T1000 (cell line): ENCODE measurements at places on chromosomes 3 and 15.

DNA sequence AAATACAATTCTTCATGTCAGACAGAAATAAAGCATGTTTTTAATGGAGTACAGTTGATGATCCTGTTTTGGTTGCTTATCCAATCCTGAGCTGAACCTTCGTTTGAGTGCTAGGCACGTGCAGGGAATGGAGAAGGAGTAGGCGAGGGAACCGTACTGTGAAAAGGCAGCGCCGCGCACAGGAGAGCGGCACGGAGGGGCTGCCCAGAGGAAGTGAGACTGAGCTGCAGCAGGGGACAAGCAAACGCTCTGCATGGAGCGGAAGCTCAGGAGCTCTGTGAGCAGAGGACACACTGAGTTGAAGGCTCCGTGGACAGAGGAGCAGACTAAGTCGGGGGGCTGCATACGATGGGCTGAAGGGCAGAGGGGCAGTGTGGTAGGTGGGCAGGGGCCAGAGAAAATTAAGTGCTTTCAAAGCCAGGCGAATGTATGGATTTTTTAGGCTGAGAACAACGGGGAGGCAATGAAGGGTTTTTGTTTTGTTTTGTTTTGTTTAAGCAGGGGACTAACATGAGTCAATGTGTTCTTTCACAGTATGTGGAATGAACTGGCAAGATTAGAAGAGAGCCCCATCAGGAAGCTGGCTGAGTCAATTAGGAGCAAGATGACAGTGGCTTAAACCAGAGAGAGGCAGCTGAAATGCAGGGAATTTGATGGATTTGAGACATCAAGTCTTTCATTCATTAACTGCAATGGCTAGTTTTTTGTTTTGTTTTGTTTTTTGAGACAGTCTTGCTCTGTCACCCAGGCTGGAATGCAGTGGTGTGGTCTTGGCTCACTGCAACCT lies 23.8 kb upstream of the TM2D3 start:
- no peak for DNase-seq

DNA sequence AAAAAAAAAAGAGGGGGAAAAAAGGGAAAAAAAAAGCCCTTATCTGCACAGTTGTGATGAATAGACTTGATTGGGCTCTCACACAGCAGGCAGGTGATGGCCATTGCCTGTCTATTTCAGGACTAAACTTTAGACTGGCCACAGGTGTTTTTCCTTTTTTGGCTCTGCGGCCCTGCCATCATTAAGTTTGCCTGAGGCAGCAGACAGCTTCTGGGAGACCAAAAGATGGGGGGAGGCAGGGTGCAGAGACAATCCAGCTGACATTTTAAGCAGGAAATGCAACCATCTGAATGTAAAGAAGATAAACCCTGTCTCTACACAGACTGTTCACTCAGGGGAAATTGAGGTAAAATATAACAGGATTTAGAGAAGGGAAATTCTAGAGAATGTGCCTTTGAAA lies 295.0 kb upstream of the KCNH8 start:
- no peak for DNase-seq

- DNase-seq, result no peak
Observed at GRCh38 chr3:69210068-69210730, 87.8 kb upstream of the LMOD3 start.

GRCh38 chr3:197907196-197907595 lies 42.8 kb upstream of the RPL35A start:
- DNase-seq, result no peak

DNA sequence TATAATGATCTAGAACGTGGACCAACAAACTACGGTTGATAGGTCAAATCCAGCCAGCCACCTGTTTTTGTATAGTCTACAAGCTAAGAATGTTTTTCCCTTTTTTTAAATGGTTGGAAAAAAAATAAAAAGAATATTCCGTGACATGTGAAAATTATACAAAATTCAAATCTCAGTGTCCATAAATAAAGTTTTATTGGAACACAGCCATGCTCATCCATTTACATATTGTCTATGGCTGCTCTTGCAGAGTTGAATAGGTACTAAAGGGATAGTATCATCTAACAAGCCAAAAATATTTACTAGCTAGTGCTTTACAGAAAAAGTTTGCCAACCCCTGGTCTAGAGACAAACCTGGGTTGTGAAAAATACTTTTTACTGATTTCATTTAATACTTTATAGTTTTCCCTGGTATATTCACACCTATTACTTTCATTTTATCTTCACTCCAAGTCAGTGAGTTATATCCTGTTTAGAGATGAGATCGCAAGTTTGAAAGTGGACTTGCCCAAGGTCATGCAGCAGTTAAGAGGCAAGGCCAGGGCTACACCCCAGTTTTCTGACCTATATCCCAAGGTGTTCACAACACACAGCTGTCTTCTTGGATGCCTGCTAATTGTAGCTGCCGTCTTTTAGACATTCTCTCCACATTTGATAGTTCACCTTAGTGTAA lies 58.4 kb downstream of the IGF2BP2 start:
- no peak for DNase-seq

GRCh38 chr15:101773496-101774100 lies 29.7 kb upstream of the OR4F6 start:
- no peak for DNase-seq

- no peak for DNase-seq
Observed at GRCh38 chr15:63800241-63800640, 33.5 kb downstream of the HERC1 start.

- DNase-seq, result no peak
Observed at GRCh38 chr15:98085003-98085639, 124.6 kb downstream of the ARRDC4 start.

GRCh38 chr3:13229273-13229949 lies 156.2 kb upstream of the IQSEC1 start:
- no peak for DNase-seq

- DNase-seq, result no peak
Observed at GRCh38 chr15:68972201-68973065, 42.1 kb upstream of the NOX5 start.

DNA sequence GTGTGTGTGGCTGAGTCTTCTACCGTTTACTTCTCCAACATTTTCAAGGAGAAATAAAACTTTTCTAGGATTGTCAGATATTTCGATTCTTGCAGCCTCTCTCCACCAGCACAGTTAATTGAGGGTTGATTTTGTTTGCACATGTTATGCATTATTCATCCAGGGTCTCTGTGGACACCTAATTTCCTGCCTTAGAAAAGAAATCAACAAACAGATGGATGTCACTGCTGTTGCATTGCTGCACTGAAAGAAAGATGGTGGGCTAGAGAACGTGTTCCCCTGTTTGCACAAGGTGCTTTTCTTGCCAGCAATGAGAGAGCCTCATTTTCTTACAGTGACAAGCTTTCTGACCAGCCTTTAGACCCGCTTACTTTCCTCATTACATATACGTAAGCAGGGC lies 150.0 kb downstream of the CLSTN2 start:
- DNase-seq, result no peak

- DNase-seq, result no peak
Observed at GRCh38 chr15:54618120-54618519, 578.6 kb downstream of the RSL24D1 start.

GRCh38 chr3:73086071-73086494 lies 24.6 kb downstream of the EBLN2 start:
- DNase-seq, result peak; percentile 56

DNA sequence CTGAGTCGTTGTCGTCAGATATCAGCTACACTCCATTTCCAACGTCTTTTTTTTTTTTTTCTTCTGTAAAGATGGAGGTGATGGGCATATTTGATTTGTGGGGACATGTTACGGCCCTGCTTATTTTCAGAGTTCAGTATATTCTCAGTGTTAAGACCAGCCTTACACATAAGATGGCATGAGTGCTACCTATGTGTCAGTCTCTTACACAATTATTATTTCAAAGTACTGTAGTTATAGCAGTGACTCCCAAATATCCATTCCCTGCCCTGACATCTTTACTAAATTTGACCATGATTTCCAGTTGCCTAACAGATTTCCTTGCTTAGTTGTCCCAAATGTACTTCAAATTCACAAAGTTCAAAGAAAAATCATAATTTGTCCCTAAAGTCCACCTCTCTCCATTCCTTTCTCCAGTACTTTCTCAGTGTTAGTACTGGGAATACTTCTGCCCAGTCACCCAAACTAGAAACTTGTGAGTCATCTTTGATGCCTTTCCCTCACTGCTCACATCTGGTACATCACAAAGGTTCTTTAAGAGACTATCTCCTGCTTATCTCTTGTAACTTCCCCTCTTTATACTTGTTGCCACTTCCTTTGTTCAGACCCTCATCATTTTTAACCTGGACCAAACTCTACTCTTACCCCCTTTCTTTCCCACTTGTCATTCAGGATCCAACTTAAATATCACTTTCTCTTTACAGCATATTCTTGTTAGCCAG lies 67.0 kb downstream of the ZNF609 start:
- DNase-seq, result no peak

DNA sequence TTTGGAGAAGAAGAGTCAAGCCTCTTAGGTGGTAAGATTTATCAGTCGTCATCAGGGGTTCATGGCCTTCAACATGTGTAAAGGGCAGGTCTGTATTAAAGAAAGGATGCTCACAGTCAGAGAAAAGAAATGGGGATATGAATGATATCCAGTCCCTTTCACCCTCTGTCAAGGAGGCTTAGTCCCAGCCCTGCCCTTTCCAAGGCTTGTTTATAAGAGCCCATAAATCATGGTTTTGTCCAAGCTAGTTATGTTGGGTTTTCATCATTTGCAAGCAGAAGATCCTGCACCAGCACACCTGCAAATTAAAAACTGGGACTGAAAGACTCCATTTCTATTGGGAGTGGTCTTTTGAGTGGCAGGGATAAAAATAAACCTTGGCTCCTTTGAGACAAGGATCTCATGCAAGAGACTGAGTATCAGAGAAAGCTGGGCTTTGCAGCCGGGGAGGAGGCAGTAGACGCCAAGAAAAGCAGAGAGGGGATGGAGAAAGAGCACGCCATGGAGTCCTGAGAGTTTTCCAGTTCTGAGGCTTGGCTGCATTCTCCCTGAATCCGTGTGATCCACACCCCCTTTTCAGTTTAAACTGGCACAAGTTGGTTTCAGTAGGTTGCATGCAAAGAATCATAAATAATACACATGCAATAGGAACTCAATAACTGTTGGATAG lies 12.6 kb upstream of the PDIA5 start:
- DNase-seq, result no peak

DNA sequence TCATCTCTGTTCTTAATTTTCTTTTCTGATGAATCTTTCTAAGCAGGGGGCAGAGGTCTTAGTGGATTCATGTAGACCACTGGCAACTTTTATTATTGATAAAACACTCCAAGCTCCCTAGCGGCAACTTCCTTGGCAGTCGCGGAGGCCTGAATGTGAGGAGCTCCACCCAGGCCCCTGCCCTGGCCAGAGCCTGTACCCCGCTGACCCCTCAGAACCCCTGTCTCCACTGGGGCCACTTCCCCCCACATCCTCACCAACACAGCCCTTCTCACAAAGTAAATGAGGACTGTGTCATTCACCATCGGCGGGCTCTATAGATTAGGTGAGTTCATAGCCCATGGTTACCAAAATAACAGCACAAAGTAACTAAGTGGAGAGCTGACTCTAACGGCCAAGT lies 111.6 kb downstream of the TPRA1 start:
- DNase-seq, result no peak

DNA sequence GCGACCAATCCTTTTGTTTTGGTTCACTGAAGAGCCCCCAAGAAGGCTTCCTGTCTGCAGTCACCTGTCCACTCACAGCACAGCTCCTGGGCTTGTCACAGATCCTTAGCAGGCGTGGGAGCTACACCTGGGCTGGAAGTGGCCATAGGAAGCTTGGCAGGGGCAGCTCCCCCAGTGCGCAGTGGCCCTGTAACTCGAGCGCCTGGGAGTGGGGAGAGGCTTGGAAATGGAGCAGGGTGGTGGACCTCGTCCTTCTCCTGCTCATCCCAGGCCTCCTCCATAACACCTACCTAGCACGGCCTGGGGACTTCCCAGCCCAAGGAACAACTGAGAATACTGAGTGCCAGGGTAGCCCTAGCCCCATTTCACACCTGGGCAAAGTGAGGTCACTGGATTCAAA lies 19.3 kb upstream of the TGM5 start:
- no peak for DNase-seq

DNA sequence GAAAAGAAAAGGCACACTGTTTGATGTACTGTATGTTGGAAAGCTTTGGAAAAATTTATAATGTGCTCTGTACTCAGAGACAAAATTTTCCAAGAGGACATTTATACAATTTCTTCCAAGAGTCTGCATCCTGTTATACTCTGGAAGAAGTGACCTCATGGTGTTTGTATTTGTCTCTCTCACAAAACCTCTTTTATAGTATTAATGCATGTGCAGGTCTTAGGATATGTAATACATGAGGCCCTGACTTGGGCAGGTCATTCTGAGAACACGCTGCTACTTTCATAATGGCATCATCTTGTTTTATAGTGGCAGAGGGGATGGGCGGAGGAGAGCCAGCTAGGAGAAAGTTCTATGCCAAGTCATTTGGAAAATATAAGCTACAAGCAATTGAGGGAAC lies 72.0 kb upstream of the P3H2 start:
- DNase-seq, result no peak

DNA sequence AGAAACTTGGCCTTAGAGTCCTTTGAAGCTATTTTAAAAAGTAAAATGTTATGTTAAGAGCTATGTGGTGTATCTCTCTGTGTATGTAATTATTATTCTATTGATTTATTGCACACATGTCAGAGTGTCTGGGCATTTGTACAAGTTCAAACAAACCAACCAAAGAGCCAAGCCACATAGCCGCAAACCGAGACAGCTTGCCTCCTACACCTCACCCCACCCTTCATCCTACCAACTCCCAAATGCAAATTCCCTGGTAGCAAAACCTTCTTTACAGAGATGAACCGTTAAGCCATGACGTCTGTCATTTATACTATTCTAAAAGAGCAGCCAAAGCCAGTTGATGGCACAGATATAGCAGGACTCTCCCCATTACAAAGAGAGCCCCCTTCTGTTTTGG lies 332.3 kb downstream of the ERC2 start:
- no peak for DNase-seq

DNA sequence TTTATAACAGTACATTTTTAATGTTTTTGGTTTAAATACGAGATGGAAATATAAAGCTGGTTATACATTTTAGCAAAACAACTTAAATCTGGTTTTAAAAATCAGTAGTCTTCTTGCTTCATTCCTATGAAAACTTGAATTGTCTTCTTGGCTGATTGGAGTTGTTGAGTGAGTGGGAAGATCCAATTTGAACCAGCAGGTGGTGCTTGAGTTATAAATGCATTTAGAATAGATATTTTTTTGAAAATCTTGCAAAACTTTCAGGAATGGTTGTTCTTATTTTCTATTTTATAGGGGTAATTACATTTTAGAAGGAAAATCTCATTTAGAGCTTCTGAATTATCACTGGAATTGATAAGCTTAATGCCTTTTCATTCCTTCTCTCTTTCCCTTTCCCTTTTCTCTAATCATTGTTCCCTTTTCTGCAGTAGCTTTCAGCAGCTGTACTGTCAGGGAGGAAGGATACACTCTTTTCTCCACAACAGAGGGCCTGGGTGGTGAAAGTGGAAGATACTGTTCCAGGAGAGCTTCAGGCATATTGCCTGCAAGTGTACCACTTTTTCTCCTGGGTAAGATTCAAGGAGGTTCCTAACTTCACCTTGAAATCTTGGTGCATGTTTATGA lies 335.6 kb downstream of the NLGN1 start:
- no peak for DNase-seq

DNA sequence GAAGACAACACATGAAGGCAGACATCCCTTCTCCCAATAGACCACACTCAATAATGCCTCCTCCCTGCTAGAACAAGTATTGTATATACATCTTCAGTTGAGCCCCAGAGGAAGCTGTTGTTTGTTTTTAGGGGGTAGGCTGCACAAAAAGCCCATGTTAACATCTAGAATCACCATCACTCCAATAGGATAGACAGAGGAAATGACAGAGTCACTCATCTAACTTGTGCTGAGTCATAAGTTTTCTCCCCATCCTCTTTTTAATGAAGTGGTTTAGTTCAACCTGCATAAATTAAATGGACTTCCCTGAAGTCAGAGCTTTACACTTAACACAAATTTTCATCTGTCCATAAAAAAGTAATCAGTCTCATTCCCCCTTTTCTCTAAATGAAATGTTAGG lies 122.9 kb upstream of the SPATA12 start:
- DNase-seq, result no peak
